GM12865 (cell line): ENCODE measurements at places on chromosomes 1 and 21.

DNA sequence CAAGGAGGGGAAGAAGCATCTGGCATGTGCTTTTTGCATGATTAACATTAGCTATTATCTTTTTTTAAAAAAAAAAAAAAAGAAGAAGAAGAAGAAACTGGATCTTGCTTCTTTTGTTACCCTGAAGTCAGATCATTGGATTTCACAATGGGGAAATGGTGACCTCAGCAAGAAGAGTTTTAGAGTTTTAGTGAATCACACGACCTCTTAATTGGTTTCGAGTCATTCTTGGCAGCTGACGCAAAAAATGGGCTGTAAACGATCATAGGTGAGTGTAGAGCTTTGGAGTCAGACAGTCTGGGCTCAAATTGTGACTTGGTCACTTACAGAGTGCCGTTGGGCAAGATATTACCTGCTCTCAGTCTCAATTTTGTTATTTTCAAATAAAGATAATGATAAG lies 33.3 kb upstream of the PGBD5 start:
- no peak for DNase-seq

DNA sequence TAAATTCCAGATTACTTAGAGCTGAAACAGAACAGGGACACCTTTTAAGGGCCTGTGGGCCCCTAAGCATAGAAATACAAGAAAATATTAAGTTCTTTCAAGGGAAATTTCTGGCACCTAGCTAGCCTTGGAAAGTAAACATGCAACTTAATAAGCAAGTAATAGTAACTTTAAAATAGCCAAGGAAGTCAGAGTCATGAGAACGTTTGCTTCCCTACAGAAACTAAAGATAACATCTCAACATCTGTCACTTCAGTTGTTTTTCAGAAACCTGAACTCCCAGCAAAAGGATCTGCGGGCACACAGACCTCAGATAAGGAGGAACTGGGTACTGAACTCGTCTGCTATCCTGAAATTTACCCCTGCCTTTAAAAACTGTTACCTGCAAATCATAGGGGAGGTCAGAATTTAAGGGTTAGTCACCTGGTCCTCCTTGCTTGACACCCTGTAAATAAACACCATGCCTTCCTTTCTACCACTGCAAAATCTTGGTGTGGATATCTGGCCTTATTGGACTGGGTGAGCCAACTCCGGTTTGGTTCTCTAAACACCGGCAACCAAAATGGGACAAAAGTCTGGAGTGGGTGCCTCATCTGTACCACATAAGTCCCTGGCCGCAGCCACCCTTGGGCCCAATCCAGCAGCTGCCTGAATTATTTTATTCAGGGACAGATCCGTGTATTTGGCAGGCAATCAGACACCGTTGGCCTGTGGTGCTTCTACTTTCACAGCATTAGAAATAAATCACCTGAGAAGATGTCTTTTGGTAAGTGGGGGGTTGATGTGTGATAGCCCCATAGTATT lies 27.9 kb downstream of the NRDC start:
- no peak for DNase-seq

DNA sequence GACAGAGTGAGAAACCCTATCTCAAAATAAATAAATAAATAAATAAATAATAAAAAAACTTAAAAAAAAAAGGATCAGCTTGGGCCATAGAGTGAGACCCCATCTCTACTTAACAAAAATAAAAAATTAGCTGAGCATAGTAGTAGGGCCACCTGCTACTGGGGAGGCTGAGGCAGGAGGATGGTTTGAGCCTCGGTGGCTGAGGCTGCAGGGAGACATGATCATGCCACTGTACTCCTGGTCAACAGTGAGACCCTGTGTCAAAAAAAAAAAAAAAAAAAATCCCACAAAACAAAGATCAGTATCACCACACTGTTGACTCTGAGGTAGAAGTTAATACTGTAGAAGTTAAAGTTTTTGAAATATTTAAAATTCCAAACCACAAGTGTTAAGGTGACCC lies 29.1 kb downstream of the SLC16A1 start:
- no peak for DNase-seq

DNA sequence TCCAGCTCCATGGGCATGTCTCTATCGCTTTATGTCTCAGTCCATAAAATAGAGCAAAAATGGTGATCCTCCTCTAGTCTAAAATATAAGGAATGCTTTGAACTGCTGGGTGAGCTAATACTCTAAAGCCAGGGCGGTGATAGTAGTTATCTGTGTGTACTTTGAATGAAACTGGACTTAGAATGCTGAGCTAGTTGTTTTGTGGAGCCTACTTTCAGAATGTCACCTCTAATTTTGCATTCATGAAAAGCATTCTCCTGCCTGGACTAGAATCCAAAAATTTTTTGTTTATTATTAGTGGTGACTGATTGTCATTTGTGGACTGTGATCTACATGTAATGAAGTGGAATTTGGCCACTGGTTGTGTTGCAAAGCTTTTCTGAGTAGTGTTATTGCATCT lies 241.6 kb upstream of the C1orf105 start:
- DNase-seq = no peak

DNA sequence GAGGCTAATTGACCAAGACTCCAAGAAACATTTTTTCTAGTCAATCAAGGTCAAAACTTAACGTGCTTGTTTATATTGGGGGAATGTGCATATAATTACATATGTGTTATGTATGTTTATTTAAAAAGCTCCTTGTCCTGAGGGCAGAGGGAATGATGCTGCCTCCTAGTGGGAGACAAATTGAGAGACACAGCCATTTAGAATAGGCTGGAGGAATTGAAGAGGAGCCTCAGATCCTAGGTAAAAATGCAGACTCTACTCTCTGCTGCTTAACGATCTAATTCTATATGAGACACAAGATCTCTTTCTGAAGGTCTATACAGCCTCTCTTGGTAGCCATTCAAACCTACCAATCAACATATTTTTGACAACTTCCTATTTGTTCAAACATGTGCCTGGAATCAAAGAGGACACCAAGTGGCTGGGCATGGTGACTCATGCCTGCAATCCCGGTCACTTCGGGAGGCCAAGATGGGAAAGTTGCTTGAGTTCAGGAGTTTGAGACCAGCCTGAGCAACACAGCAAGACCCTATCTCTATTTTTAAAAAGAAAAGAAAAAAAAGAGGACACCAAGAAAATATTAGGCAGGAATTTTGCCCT lies 136.6 kb upstream of the ZNF648 start:
- peak; percentile 44 for DNase-seq

GRCh38 chr1:195806060-195806459 lies 802.2 kb downstream of the KCNT2 start:
- no peak for DNase-seq

- DNase-seq = no peak
Observed at GRCh38 chr21:22516230-22516629, 1518.0 kb downstream of the NCAM2 start.

DNA sequence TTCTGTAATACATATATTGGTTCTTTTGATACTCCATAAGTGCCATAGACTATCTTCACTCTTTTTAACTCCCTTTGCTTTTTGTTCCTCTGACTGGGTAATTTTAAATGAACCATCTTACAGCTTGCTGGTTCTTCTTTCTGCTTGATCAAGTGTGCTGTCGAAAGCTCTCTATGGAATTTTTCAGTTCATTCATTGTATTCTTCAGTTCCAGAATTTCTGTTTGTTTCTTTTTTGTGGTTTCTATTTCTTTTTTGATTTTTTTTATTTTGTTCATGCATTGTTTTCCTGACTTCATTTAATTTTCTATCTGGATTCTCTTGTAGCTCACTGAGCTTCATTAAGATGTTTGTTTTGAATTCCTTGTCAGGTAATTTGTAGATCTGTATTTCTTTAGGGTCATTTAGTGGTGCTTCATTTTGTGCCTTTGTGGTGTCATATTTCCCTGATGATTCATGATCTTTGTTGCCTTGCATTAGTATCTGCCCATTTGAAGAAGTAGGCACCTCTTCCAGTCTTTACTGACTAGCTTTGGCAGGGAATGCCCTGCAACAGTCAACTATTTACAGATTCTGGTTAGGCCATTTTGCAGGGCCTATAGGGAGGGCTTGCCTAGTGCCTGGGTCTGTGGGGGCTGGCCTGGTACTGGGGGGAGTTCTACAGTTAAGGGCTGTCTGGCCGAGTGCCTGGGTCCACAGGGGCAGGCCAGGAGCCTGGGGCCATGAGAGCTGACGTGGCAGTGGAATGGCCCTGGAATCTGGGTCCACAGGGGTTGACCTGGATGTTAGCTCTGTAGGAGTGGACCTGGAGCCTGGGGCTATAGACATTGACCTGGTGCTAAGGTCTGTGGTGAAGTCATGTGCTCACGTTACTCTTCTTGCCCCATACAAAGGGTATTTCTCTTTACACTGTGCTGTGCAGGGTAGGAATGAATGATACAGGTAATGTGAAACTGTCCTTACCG lies 89.7 kb downstream of the MAGI3 start:
- DNase-seq = no peak

DNA sequence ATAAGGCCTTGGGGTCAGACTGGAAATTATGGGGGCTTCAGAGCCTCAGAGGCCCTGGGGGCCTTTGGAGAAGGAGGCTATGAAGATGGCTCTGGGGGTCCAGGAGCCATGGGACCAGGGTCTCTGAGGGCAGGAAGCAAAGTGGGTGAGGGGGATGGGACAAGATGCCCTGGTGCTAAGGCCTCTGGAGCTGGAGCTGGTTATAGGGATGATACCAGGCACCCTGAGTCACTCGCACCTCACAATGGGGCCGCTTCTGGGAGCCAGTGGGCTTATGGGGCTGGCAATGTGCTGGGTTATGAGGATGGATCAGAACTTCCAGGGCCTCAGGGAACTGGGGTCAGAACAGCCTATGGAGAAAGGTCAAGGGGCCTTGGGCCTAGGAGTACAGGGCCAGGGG lies 17.6 kb downstream of the IGFN1 start:
- DNase-seq = no peak

DNA sequence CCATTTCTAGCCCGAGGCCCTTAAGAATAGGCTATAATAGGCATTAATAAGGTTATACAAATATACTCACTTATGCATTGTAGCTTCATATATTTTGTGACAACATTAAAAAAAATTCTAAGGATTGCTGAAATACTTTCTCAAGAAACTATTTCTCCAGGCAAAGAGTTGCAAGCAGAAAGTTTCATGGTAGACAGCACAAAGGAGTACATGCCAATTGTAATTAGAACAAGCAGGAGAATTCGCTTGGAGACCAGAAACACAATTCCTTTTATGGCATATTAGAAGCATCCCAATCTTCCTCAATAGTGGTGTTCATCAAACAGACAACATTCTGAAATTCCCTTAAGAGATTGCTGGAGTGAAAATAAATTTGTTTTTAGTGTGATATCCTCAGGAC lies 122.8 kb downstream of the CRB1 start:
- DNase-seq = no peak

DNA sequence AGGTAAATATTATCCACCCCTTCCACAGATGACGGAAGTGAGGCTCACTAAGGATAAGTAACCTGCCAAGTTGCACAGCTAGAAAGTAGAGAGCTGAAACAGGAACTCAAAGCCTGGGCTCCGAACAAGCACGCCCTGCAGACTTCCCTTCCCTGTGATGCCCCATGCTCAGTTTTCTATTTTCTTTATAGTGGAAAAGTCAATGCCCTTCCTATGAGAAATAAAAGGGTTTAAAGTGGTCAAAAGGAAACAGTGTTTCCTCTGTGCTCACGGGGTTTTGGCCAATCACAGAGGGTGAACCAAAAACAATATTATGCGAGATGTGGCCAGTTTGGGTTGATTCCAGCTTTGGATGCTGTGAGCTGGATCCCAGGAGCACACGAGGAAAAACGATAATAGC lies 44.5 kb downstream of the DDR2 start:
- no peak for DNase-seq

DNA sequence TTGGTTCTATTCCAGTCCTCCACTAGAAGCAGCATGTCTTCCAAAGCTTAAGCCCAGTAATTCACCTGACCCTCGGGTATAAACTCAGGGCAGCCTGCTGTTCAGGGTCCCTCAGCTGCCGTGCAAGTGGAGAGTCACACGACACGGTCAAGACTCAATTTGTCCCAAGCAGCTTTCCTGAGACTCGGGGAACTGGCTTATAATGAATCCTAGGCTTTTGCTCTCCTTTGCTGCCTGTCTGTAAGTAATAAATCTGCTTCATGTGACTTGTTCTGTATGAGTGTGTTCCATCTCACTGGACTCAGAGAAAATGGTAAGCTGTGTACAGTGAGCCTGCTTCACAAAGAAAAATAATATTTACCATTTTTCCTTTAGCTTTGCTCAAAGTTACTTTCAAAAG lies 119.8 kb downstream of the CYYR1 start:
- DNase-seq = no peak

DNA sequence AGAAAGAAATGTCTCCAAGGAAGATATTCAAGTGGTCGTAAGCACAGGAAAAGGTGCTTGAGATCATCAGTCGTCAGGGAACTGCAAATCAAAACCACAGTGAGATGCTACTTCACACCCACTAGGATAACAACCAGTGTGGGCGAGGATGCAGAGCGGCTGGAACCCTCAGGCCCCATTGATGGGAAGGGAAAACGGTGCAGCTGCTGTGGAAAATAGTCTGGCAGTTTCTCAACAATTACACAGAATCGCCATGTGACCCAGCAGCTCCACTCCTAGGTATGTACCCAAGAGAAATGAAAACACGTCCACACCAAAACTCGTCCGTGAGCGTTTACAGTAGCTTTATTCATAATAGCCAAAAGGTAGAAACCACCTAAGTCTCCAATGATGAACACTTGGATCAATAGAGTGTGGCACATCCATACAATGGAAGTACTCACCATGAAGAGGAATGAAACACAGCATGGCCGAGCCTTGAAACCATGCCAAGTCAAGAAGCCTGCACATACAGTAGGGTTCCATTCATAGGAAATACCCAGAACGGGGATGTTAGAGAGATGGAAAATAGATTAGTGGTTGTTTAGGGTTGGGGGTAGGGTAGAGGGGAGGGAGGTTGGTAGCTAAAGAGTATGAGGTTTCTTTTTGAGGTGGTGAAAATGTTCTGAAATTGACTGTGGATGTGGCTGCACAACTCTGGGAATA lies 6.1 kb downstream of the DFFB start:
- no peak for DNase-seq

- peak; percentile 22 for DNase-seq
Observed at GRCh38 chr1:16434501-16434900, 2.7 kb downstream of the SPATA21 start.

GRCh38 chr1:183597656-183598347 lies 7.5 kb upstream of the NCF2 start:
- DNase-seq = no peak

GRCh38 chr1:10671622-10672342 lies 124.7 kb downstream of the CASZ1 start:
- no peak for DNase-seq

- no peak for DNase-seq
Observed at GRCh38 chr1:185500001-185500626, 183.1 kb upstream of the IVNS1ABP start.

DNA sequence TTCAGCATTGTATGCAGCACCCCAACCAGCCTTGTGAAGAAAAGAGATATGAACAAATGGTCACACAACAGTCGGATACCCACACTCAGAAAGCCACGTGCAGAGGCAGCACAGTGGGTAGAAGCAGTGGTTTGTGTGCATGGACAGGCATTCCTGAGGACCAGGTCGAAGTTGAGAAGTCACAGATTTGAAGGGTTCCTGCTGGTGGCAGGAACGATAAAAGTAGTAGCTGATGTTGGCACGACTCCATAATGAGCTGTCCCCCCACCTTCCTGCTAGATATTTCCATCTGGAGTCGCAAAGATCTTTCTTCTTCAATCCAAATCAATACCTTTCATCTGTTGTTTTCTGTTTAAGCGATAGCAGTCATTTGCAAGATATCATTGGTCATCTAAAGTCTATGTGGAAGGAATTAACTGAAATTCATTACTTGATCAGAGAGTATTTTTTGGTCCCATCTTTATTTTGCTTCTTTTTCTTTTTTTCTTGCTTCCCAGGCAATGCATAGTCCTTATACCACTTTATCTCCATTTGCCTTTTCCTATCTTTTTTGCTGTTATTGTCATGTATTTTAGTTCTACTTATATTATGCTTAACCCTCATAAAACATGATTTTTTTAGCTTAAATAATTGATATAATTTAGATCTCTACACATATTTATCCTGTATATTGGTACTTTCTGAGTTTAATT lies 176.4 kb downstream of the DHRS3 start:
- DNase-seq = no peak
